Fibroblast of skin of back (primary cell): ENCODE measurements at places on chromosomes 4 and X.

GRCh38 chrX:153336121-153336894 lies 2.4 kb downstream of the ZNF275 start:
- DNase-seq = no peak

- peak; percentile 32 for DNase-seq
These were observed 32.0 kb upstream of the MGST2 start for GRCh38 chr4:139633661-139634060.

- no peak for DNase-seq
These were observed 35.0 kb upstream of the BMPR1B start for GRCh38 chr4:94722748-94723147.

DNA sequence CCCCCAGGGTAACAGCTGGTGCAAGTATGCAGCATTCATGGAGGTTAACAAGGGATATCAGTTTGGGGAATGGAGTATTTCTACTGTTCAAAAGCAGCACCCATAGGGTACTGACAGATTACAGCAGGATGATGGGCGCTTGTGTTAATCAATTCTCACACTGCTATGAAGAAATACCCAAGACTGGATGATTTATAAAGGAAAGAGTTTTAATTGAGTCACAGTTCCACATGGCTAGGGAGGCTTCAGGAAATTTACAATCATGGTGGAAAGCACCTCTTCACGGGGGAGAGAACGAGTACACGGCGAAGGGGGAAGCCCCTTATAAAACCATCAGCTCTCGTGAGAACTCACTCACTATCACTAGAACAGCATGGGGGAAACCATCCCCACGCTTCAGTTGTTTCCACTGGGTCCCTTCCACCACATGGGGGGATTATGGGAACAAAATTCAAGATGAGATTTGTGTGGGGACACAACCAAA lies 64.1 kb downstream of the TNIP2 start:
- no peak for DNase-seq

GRCh38 chr4:90542216-90542615 lies 415.0 kb downstream of the CCSER1 start:
- no peak for DNase-seq

DNA sequence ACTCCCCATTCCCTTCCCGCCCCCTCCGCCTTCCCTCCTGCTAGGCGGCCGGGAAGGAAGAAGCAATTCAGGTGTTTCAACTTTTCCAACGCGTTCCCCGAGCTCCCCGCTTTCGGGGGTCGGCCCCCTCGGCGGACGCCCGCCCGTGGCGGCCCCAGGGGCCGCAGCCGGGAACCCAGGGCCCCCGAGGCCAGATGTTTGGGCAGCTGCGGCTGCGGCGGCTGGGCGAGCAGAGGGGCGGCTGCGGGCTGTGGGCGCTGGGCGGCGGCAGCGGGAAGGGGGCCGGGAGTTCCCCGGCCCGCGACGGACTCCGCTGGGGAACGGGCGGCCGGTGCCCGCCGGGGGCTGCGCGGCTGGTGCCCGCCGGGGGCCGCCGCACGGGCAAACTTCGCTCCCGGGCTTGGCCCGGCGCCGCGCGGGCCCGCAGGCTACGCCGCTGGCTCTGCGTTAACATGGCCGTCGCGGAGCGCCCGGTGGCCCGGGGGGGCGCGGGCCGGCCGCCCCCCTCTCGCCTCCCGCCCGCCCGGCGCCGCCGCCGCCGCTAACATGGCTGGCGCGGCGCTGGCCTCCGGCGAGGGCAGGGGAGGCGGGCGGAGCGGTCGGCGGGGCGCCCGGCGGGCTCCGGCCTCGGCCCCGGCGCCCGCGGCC lies 510 bp downstream of the HMGB3 start:
- DNase-seq = no peak

- no peak for DNase-seq
These were observed 422.3 kb downstream of the MAPK10 start for GRCh38 chr4:85937507-85937906.

- DNase-seq = no peak
These were observed 18.2 kb downstream of the RAI2 start for GRCh38 chrX:17842769-17843525.

- peak; percentile 47 for DNase-seq
These were observed 60.5 kb upstream of the TSPAN7 start for GRCh38 chrX:38500866-38501265.

GRCh38 chr4:174828845-174829701 lies at the start of gene GLRA3:
GLRA3 (minus strand) TSS chr4:174829247; CDS start chr4:174828811, 436 bp downstream.
- DNase-seq = peak; percentile 46

- DNase-seq = no peak
These were observed 125.4 kb downstream of the ATP8A1 start for GRCh38 chr4:42531341-42532030.

GRCh38 chr4:96366632-96367031 lies 526.7 kb downstream of the PDHA2 start:
- no peak for DNase-seq

DNA sequence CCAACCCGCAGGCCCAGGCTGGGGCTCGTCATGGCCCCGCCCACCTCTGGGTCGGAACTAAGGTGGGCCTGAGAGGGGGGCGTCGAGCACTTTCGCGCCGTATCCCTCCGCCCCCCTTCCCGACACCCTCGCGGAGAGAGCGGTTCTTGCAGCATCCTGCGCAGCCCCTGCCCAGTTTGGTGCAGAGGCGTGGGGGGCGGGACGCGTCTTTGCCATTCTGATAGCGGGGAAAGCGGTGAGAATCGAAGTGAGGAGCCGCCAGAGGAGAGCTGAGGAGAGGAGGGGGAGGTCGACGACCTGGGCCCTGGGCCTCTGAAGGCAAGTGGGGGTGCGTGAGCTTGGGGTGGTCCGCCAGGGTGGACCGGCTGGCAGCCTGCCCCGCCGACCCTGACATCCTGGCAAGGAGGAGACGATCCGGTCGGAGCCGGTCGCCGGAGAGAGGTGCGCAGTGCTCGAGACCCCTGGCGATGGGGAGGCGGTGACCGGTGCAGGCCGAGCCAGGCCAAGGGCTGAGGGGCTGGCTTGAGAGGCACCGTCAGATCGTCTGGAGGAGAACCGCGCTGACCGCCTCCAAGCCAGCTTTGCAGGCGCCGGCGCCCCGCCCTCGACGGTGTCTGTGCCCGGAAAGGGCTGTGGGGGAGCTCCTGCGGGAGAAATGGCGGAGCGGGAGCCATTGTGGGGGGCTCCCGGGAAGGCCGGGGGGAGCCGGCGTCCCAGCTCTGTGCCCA lies 25.5 kb downstream of the GPRASP3 start:
- peak; percentile 11 for DNase-seq

- no peak for DNase-seq
These were observed 18.9 kb upstream of the TRIM2 start for GRCh38 chr4:153185331-153185852.

DNA sequence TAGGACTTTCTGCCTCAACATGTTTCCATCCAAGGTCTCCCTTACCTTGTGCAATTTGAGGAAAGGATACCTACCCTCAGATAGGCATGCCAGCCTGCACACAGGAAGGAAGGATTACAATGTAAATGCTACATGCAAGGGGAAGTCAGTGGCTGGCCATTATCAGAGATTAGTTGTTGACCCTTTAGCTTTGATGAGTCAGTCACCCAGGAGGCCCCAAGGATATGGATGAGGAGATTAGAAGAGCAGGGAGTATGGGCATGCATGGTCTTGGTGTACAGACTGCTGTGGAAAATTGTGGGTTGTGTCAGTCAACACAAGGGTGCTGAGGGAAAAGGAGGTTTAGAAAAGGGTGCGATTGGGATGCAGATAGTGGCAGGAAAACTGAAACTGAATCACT lies 92.0 kb downstream of the GUCY2F start:
- DNase-seq = no peak

GRCh38 chrX:111585337-111585736 lies 73.9 kb downstream of the SERTM2 start:
- DNase-seq = no peak

DNA sequence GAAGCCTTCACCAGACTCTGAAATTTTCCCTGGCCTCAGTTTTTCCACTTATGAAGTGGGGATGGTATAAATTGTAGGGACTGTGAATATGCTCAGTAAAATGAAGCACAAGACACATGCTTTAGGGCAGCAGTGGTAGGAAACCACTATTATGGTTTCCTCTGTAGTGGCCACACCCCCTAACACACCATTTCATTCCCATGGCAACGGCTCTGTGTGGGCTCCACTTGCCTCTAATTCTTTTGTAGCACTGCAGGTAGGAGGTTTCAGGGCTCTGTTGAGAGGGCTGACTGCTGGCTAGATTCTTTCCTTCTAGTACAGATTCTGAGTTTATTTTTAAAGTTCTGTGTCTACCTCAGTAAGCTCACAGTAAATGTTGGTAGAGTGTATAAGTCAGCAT lies 3.5 kb upstream of the VMA21 start:
- DNase-seq = no peak

DNA sequence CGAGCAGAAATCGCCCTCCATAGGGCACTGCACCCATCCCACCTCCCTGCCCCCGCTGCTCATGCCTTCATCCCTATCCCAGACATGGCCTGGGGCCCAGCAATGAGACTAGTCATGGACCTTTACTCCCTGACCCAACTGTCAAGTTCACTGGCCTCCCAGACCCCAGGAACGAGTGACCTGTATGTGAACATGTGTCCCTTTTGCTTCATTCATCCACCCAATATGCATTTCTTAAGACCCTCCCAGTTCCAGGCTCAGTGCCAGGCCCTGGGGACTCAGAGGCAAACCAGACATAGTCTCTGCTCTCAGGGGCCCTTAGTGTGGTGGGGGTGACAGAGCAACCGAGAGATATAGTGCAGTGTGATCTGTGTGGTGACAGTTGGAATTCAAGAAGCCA lies 67.0 kb downstream of the EFNB1 start:
- DNase-seq = no peak

- DNase-seq = peak; percentile 0
These were observed 229.8 kb upstream of the TEX13C start for GRCh38 chrX:125089761-125090445.

DNA sequence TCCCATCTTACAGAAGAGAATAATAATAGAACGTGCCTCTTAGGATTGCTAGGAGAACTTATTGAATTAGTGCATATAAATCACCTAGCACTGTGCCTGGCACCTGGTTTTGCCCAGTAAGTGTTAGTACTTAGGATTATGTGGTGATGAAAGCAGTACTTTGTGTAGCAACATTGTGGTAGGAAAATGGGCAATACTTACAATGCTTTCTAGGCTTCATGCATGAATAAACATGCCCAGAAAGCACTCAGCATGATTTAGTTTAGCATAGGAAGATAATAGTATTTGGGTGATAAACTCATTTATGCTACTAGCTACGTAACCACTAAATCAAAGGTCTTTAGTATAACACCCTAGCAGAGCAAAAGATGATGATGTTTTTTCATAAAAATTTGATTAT lies 105.6 kb downstream of the NEUROG2 start:
- DNase-seq = no peak

- DNase-seq = peak; percentile 78
These were observed 135.3 kb downstream of the SHROOM3 start for GRCh38 chr4:76570141-76570973.

DNA sequence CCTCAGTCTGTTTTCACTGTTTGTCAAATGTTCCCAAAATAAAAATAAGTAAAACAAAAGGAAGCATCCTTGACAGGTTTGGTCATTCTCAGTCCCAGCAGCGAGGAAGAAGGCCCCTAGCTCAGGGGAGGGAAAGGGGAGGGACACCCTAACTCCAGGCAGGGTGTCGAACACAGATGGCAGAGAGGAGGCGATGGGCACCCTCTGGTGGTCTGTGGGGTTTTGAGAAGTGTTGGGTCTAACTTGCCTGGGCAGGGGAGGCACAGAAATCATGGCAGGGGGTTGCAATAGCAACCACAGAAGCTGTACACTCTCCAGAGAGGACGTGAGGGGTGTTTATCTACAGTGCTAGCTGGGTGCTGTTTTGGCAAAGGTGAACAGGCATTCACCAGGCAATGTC lies 229.8 kb upstream of the SFRP2 start:
- no peak for DNase-seq

DNA sequence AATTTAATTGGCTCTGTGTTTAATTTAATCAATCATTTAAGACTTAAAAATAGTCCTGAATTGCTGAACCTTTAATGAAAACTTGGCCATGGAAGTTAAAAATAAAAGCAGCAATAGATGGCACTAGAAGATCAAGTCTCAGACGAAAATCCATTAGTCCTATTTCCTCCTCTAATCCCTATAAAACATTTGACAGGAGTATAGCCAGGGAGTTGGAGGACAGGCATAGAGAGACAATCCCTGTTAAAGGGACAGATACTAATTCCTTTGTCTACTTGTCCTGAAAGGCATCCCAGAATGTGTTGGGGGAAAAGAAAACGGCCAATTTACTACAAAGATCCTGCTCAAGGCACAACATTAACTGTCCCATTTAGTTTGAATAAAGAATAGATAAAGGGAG lies 276.3 kb upstream of the TACR3 start:
- DNase-seq = peak; percentile 17

DNA sequence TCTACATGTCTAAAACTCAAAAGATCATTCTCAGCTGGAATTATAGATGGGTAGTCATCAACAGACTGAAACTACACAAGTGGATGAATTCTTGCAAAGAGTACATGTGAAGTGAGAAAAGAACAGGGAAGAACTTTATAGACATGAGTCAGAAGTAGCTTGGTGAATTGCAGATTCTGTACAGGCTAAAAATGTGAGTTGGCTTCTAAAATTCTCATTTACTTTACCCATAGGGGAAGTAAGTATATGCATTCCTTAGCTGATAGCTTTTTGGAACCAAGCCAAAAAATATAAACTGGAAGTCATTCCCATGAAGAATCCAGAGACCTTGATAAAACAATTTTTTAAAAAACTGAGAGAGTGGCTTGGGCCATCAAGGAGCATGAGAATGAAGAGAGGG lies 584.2 kb upstream of the FTHL17 start:
- peak; percentile 79 for DNase-seq

- DNase-seq = no peak
These were observed 193.8 kb downstream of the FBXO8 start for GRCh38 chr4:174089711-174090110.

DNA sequence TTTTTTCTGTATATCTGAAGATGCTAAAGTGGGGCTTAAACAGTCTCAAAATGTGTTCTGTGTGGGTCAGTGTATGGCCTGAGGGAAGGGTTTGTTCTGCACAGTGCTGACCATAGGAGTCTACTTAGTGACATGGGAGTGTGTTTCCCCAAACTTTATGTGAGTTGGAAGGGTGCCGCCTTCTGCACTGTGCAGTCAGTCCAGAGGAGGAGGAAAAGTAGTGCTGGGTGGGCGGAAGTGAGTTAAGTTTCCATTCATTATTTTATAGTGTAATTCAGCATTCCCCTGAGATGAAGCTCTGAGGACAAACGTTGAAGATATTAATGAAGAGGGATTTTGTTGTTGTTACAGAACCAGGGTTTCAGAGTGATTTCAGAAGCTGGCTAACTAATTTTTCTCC lies 2.9 kb downstream of the CHST7 start:
- no peak for DNase-seq

- DNase-seq = no peak
These were observed 41.6 kb upstream of the NKRF start for GRCh38 chrX:119647552-119648420.

DNA sequence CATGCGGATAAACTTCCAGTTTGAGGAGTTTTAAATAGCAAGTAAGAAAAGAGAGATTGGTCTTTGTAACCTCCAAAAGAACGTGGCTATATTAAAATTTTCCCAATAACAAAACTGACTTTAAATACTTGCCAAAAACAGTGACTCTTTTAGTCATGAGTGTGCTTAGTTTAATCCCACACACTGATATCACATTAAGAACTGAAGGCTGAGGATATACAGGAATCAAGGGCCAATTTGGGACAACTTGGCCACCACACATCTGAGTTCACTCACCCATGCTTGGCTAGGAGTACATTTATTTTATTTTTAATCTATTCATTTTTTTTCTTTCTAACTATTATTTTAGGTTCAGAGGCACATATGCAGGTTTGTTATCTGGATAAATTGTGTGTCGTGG lies 110.2 kb downstream of the APBB2 start:
- DNase-seq = no peak

- no peak for DNase-seq
These were observed 407.9 kb upstream of the AADAT start for GRCh38 chr4:170497689-170498088.
